Esophagus squamous epithelium (tissue), 5 donors: ENCODE measurements at places on chromosomes 7 and 10.
A peak's percentile ranks its signal among the peaks of the same experiment; 100 is the strongest.

GRCh38 chr10:123496996-123497660 lies 169.0 kb upstream of the GPR26 start:
- no peak for DNase-seq

DNA sequence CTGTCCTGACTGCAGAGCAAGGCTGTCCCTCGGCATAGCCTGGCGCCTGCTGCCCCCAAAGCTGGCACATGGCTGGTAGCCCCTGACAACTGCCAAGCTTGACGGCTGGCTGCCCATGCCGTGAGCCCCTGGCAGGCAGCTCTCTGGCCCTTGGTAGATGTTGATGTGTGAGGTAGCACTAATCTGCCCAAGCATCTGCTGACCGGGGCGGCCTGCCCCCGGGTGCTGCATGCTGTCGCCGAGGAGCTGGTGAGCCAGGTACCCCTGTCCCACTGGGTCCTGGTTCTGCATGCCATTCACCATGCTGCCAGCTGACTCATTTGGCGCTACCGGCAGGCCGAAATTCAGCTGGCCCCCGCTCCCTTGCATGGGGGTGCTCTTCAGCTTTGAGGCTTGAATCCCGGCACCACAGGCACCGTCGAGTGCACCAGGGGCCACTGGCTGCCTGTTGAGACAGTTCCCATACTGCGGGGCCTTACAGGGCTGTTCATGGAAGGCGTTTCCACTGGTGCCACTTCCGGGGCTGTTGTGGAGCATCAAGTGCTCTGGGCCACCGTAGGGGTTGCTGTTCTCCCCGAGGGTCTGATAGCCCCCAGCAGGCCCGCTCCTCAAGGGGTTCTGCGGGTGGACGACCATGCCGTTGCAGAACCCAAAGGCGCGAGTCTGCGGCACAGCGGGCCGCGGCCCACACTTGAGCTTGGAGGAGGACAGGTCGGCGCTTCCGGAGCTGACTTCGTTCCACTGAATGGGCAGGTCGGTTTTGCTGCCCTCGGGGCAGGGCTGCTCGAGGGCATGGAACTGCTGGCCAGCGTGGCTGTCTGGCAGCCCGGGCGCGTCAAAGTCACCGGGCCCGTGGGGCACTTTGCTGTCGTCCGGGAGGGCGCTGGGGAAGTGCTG lies 262.2 kb upstream of the INHBA start:
- DNase-seq, result no peak

GRCh38 chr7:87148332-87148955 lies 3.8 kb upstream of the DMTF1 start:
- no peak for DNase-seq

- no peak for DNase-seq
These were observed 136.4 kb downstream of the WNT2 start for GRCh38 chr7:117186218-117187010.

GRCh38 chr7:55992346-55992745 lies 28.0 kb downstream of the NIPSNAP2 start:
- DNase-seq, result no peak

- peak; percentile 17 for DNase-seq
These were observed 140.4 kb upstream of the NAMPT start for GRCh38 chr7:106425017-106425719.

DNA sequence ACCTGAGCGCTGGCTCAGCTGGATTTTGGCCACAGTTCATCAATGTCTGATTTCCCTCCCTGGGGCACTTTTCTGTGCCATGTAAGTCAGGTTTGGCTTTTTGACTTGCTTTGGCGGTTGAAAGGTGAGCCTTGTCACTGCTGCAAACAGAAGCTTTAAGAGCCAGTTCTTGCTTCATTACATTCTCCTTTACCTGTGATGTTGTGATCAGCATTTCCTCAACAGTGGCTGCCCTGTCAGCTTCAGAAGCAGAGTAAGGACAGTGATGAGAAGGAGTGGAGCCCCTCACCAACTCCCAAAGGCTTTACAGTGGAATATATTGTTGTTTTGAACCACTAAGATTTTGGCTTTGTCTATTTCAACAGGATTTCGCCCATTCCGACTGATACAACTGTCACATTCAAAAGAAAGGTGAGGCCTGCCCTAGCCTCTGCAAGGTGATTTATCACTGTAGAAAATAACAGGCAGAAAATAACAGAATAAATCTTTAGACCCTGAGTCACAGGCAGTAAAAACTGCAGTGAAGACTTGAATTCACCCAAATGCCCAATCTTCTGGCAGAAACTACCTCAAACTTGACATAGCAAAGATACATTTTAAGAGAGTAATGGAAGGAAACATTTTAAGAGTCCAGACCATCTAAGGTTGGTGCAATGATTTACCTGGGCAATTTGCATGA lies 13.3 kb upstream of the DKK1 start:
- no peak for DNase-seq

DNA sequence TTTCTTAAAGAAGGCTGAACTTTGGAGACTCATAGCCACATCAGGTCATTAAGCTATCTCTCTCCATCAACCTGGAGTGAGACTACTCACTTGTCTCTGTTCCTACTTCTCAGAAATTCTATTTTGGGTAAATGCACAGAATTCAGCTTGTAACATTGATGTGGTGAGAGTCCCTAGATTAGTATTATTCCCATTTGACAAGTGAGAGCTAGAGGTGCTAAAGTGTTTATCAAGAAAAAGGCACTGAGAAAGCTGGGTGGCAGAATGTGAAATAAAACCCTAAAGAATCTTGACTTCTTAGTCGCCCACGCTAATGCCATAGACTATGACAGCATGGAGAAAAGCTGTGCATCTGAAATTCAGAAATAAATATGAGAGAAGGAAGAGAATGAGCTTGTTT lies 73.4 kb upstream of the PDCD4 start:
- DNase-seq, result no peak

DNA sequence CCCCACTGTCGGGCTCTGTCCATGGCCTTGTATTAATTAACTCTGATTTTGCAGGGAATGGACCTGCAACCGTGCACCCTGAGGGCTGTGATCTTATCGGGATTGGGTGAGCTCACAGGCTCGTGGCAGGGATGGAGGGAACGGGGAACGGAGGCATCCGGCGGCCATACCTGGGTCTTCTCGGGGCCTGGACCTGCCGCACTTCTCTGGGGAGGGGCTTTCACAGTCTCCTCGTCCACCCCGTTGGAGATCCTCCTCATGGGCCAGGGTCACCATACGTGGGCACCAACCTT lies 57.5 kb upstream of the SHH start:
- DNase-seq, result no peak

DNA sequence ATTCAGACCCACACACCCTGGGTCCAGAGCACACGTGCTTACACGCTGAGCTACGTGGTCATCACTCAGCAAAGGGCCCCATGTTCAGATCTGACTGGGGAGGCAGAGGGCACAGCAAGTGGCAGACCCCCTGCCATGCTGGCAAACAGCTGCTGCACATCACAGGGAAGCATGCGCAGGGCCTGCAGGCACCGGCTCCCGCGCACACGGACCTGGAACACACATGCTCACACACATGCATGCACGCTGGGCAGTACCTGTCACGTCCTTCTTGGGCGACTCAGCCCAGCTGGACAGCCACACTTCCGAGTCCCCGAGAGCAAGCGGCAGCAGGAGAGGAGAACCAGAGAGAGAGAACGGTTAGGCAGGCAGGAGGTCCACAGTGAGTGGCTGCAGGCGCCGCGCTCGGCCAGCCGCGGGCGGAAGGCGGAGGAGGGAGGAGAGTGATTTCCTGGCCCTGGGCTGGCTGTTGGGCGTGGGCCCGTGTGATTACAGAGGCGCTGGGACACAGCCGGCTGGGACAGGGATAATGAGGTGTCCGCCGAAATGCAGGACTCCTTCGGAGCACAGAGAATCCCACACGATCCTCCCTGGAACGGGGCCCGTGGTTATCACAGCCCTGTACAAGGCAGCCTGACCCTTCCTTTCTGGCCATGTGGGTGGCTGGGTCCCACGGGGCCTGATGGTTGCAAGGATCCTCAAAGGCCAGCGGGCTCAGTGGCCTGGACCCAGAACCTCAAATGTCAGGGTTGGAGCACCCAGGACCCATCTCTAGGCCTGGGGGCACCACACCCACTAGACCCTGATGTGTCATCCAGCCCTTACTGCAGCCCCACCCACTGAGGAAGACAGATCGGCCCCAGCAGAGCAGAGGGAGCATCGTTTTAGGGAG lies 175.1 kb downstream of the NEURL1 start:
- DNase-seq, result no peak

DNA sequence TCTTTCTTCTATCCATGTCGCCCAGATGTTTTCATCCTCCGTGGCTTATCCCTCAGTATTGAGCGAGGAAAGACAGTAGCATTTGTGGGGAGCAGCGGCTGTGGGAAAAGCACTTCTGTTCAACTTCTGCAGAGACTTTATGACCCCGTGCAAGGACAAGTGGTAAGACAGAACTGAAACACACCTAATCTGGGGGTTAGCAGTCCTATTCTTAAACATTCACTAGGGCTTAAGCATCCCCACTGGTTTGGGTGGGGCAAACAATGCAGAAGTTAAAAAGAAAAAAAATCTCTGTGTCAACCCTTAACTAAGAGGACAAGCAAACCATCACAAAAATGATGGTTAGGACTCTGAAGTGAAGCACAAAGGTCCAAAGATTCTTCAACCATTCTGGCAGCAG lies 43.8 kb downstream of the SP8 start:
- DNase-seq, result no peak

DNA sequence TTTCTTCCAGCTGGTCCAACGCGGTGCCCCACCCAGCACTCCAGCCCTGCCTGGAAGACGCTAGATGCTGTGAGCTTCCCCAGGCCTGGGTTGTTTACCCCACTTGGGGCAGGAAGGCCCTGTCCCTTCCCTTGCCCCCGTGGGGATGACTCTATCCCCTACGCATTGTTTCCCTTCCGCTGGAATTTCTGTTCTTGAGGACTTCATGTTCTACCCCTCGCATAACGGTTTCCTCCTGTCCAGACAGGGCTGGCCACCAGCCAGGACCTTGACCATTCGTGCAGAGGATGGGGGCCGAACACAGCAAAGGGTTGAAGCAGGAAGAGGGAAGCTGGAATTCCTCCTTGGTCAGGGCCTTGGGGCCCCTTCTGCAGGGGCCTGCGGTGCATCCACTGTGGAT lies 14.7 kb upstream of the SERPINE1 start:
- DNase-seq, result no peak

DNA sequence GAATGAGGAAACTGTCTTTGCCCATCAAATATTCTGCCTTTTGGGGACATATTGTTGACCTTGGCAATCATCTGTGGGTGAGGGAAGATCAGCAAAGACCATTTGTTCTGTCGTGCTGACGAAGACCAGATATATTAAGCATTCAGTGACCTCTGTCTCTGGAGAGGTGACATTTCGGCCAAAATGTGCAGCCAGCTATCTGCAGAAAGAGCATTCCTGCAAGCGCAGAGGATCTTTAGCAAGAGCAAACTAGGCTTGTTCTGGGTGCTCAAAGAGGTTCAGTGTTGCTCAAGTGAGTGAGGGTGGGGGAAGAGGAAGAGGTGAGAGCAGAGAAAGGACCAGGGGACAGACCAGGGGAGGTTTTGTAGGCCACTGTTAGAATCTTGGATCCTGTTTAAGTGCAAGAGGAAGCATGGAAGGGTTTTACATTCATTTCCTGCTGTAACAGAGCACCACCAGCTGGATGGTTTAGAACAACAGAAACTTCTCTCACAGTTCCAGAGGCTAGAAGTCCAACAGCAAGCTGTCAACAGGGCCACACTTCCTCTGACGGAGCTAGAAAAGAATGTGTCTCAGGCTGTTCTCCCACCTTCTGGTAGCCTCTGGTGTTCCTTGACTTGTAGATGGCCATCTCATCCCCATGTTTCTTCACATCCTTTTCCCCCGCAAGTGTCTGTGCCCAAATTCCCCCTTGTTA lies 11.2 kb downstream of the C10orf120 start:
- DNase-seq, result no peak

DNA sequence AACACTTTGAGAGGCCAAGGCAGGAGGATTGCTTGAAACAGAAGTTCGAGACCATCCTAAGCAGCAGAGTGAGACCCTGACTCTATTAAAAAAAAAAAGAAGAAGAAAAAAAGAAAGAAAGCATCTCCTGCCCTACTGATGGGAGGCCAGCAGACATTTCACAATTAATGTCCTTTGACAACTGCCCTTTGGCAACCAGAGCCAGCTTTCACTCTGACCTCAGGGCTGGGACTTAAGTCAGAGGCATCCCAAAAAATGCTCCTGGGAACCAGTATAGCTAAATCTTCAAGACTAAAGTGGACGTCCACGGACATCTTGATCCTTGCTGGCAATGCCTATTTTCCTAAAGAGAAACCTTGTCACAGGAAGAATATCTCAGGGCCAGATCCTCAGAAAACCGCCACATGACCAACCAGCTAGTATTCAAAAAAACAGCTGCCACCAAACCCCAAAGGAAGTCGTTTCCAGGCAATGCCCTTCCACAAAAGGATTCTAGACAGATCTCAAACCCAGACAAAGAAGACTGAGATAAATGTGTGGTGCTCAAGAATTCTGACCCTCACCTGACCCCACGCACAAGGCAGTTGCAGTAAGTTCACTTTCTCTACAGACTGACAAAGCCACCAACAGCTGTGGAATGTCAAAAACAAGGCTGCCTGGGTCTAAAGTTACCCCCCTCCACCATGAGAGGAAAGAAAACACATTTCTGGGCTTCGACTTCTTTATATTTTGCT lies 18.4 kb downstream of the GFRA1 start:
- DNase-seq, result no peak

GRCh38 chr10:113283189-113283588 lies 269.7 kb upstream of the HABP2 start:
- DNase-seq, result no peak

GRCh38 chr10:62919776-62920175 lies 103.6 kb upstream of the EGR2 start:
- DNase-seq, result no peak

DNA sequence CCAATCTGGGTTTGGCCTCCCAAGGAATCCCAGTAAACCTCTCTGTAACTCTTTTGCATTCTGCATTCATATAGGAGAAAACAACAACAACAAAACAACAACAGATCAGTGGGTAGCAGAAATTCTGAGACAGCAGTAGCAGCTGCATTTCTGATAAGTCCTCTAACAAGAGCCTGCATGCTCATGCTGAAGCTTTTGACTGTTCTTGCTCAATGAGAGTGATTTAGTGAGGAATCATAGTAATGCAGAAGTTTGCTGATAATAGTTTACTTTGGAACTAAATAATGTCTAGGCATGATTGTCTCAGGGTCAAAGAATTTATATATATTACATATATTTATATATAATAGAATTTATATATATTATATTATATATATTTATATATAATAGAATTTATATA lies 35.2 kb downstream of the BMPER start:
- DNase-seq, result no peak

GRCh38 chr7:118372530-118372929 lies 148.0 kb downstream of the ANKRD7 start:
- no peak for DNase-seq

DNA sequence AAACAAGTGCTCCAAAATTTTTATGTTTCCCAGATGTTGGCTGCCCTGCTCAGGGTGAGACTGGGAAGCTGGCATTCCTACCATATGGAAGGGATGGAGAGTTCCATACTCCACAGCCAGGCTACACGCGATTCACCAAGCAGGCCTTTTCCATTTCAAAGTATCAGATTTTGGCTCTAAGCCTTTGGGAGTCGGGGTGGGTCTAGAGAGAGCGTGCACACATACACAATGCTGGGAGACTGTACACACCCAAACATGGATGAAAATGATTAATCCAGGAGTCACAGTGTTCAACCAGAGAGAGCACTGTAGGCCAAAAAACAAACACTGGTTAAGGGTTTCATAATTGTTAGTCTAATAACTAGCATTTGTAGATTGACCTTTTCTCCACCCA lies 295.0 kb downstream of the BICC1 start:
- no peak for DNase-seq
